SK-N-SH (cell line): ENCODE measurements at places on chromosomes 3 and 15. TPM values are rescaled to one million over a fixed set of nuclear protein-coding genes. Genes with fewer than 3 reads are reported as not detected.

DNA sequence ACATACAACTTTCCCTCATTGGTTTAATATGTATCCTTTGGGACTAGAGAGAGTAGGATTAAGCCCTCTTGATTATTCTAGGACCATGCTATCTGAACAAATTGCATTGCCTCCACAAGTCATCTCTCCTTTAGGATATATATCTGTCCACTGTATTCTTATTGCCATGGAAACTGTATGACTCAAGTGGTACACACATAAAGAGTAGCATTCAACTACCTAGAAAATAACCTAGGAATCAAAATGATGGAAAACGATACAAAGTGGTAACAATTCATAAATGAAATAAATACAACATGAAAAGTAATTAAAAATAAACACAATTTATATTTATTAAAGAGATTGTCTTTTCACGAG lies 212.1 kb upstream of the P2RY1 start:
- no peaks in the 10 kb centered on the region for H3K27me3 ChIP-seq
- no peaks in the 10 kb centered on the region; the same call in 1 of the 2 replicates for H3K4me1 ChIP-seq
- no peak overlapping the region for H3K4me3 ChIP-seq
- H3K27ac ChIP-seq, result no peak overlapping the region
- H3K36me3 ChIP-seq, result no peaks in the 10 kb centered on the region

DNA sequence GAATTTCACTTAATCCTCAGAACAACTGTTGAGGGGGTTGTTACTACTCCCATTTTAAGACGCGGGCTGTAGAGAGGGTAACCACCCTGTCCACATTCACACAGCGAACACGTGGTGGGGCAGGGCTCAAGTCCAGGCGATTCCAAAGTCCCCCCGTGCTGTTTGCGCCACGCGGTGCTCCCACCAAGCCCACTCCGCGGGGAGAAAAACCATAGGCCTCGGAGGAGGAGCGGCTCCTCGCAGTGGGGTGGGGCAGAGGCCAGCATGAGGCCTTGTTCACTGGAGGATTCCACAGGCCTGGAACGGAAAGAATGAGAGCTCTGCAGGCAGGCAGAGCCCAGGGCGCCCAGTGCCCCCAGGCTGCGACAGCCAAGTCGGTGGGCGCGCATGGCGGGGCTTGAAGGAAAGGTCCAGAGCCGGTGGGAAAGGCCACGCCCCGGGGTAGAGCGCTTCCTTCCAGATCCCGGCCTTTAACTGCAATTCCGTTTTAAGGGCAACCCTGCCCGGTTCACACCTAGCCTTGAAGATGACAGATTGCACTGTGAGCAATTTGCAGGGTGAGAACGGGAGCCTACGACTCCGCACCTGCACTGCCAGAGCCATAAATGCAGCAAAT lies 161.8 kb upstream of the TBL1XR1 start:
- H3K4me1 ChIP-seq, result peaks cover 40% of the 10 kb centered on the region
- H3K27ac ChIP-seq, result peak overlapping the region; percentile 85
- H3K36me3 ChIP-seq, result no peaks in the 10 kb centered on the region

GRCh38 chr15:54722342-54722986 lies 474.3 kb downstream of the RSL24D1 start:
- DNase-seq, result no peak
- H3K36me3 ChIP-seq, result no peaks in the 10 kb centered on the region
- no peak overlapping the region for H3K4me3 ChIP-seq

- no peaks in the 10 kb centered on the region for H3K27me3 ChIP-seq
- H3K4me3 ChIP-seq, result no peak overlapping the region
- no peak overlapping the region for H3K27ac ChIP-seq
These were observed 127.6 kb downstream of the DUT start for GRCh38 chr15:48458876-48459275.

Gene ATOSA
- 7.4 and 10.9 TPM in 2 replicates for polyA plus RNA-seq

Gene ACP3
- polyA plus RNA-seq, result 0.19 and 0.30 TPM in 2 replicates

Gene SAMD7
- not detected in 2 replicates for polyA plus RNA-seq

GRCh38 chr3:53817809-53818208 lies 28.4 kb downstream of the CHDH start:
- no peaks in the 10 kb centered on the region for H3K4me1 ChIP-seq
- H3K27ac ChIP-seq, result no peak overlapping the region
- DNase-seq, result no peak
- H3K27me3 ChIP-seq, result no peaks in the 10 kb centered on the region
- no peaks in the 10 kb centered on the region for H3K36me3 ChIP-seq

DNA sequence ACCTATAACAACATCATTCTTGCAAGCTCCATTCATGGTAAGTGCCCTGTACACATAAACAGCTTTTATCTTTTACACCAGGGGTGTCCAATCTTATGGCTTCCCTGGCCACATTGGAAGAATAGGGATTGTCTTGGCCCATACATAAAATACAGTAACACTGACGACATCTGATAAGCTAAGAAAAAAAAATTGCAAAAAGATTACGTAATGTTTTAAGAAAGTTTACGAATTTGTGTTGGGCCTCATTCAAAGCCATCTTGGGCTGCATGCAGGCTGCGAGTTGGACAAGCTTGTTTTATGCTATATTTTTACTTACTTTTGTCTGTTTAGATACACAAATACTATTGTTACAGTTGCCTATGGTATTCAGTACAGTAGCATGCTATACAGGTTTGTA lies 31.6 kb downstream of the ZNF654 start:
- H3K27ac ChIP-seq, result no peak overlapping the region
- H3K4me1 ChIP-seq, result no peaks in the 10 kb centered on the region; the same call in 1 of the 2 replicates
- H3K36me3 ChIP-seq, result peaks cover 21% of the 10 kb centered on the region

- H3K4me3 ChIP-seq, result no peak overlapping the region
- H3K27ac ChIP-seq, result no peak overlapping the region
- no peaks in the 10 kb centered on the region for H3K4me1 ChIP-seq
- H3K27me3 ChIP-seq, result no peaks in the 10 kb centered on the region
- DNase-seq, result no peak
These were observed 357.6 kb upstream of the CFAP20DC start for GRCh38 chr3:59407425-59407824.

DNA sequence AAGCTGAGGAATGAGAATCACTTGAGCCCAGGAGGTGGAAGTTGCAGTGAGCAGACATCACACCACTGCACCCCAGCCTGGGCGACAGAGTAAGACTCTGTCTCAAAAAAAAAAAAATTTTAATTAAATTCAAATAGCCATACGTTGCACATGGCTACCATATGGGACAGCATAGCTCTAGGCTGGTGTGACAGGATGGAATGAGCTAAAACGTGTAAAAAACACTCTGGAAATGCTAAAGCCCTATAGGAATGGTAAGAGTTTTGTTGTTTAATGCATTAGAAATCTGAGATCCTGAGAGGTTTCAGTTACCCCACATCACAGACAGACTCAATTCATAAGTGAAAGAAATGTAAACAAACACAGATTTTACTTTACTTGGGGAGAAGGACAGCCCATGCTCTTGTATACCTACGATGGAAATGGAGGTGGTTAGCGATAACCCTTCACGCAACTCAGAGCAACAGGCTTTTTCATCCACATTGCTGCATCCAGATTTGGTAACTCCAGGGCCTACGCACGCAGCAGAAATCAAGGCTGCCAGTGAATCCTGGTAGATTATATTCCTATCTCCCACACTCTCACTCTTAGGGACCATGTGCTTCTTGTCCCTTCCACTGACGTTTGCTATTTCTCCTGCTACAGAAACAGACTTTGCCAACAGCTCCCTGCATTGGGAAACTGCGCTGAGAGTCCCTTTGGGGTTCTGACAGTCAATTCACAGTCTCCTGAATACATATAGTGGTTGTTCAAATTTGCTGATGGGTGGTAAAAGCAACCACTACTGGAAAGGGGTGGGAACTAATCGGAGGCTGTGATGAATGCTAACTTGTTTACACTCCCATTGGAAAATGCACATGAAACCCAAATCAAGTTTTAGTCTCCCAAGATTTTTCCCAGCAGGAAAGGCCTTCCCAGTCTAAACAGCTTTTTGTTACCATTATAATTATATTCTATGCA lies 3.1 kb downstream of the SH3BP5 start:
- H3K4me3 ChIP-seq, result no peak overlapping the region
- no peaks in the 10 kb centered on the region; the same call in 1 of the 2 replicates for H3K36me3 ChIP-seq
- H3K27me3 ChIP-seq, result no peaks in the 10 kb centered on the region
- DNase-seq, result peak; percentile 30

DNA sequence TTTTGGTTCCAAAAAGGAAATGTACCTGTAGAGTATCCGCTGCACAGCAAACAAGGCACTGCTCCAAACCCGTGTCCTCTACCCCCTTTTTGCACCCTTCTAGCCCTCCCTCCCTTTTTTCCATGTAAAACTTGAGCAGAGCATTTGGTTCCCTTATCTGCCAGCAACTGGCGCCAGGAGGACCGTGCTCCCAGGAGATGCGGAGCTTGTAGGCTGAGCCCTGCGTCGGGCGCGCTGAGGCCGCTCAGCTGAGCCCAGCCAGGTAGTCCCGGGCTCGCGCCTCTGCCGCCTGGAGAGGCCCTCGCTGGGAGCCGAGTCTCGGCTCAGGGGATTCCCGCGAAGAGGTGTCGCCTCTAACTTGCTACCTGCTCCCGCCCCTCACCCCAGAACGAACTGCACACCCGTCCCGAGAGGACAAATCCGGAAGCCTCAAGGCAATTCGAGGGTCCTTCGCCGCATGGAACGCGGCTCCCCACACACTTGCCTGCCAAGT lies 575 bp downstream of the TRPM7 start:
- H3K27ac ChIP-seq, result peak overlapping the region; percentile 92
- peak overlapping the region; percentile 90 for H3K4me3 ChIP-seq
- H3K36me3 ChIP-seq, result peaks cover 13% of the 10 kb centered on the region
- peak; percentile 70 for DNase-seq
- peaks cover 6% of the 10 kb centered on the region; the same call in 1 of the 2 replicates for H3K4me1 ChIP-seq

Gene UBAP1L
- polyA plus RNA-seq, result 1.8 and 1.9 TPM in 2 replicates

Gene LRRC31
- not detected in 2 replicates for polyA plus RNA-seq

Gene KBTBD8
- polyA plus RNA-seq, result 0.36 and 0.55 TPM in 2 replicates

Gene OIP5
- 7.2 and 8.4 TPM in 2 replicates for polyA plus RNA-seq

Gene SEMA3G
- polyA plus RNA-seq, result 0.10 and 0.13 TPM in 2 replicates

DNA sequence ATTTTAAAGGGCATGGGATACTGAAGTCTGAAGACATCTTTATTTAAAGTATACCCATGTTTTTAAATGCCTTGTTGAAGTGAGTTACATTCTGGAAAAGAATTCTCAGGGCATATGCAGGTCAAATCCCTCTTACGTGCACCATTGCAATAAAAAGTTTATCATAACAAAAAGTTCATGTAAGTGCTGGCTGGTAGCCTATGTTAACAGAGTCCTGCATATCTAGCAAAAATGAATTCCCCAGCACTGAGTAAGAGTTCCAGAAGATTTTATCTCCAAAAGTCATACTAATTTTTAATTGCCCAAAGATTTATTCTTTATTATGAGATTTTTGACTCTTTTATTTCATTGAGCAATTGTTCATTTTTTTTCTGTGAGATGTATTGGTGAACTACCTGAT lies 104.7 kb upstream of the ROBO1 start:
- no peaks in the 10 kb centered on the region for H3K4me1 ChIP-seq
- no peak overlapping the region for H3K4me3 ChIP-seq
- H3K27ac ChIP-seq, result no peak overlapping the region

Gene ASB14
- not detected in 2 replicates for polyA plus RNA-seq

Gene ADAMTS7
- polyA plus RNA-seq, result 12.7 and 17.9 TPM in 2 replicates

DNA sequence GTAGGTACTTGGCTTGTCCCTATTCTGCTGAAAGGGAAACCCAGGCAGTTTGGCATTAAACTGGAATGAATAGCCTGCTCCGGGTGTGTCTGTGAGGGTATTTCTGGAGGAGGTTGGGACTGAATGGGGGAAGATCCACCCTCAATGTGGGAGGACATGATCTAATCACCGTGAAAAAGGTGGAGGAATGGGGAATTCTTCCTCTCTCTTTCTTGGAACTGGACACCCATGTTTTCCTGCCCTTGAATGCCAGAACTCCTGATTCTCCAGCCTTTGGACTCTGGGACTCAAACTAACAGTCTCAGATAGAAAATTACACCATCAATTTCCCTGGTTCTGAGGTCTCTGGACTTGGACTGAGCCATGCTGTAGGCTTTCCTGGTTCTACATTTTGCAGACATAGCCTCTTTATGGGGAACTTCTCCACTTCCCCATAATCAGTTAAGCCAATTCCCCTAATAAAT lies 391.7 kb downstream of the EDEM1 start:
- H3K27me3 ChIP-seq, result no peaks in the 10 kb centered on the region
- DNase-seq, result no peak
- H3K4me1 ChIP-seq, result no peaks in the 10 kb centered on the region
- H3K36me3 ChIP-seq, result no peaks in the 10 kb centered on the region
- no peak overlapping the region for H3K4me3 ChIP-seq

- no peak for DNase-seq
- H3K36me3 ChIP-seq, result no peaks in the 10 kb centered on the region
- H3K27me3 ChIP-seq, result no peaks in the 10 kb centered on the region
- H3K4me3 ChIP-seq, result no peak overlapping the region
These were observed 176.2 kb downstream of the PEX5L start for GRCh38 chr3:179860275-179861107.

DNA sequence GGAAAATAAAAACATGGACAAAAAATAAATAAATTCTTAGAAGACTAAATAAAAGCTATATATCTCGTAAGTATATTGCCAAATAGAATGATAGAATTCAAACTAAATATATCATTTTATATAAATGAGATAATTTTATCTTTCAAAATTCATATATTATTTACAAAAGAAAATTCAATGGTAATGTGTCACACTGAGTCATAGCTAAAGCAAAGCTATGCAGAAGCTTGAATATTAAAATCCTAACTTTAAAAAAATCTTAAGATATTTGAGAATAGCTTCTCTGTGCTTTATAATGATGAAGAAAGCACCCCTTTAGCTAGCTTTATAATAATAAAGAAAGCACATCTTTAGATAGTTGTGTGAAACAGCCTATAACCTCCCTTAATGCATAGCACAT lies 1010.8 kb downstream of the OTOL1 start:
- H3K27me3 ChIP-seq, result no peaks in the 10 kb centered on the region
- H3K36me3 ChIP-seq, result no peaks in the 10 kb centered on the region
- no peaks in the 10 kb centered on the region for H3K4me1 ChIP-seq
- no peak for DNase-seq
- H3K27ac ChIP-seq, result no peak overlapping the region

GRCh38 chr15:65323071-65323511 lies 18.6 kb downstream of the RNU5B-1 start:
- H3K27ac ChIP-seq, result no peak overlapping the region
- H3K4me1 ChIP-seq, result no peaks in the 10 kb centered on the region
- H3K36me3 ChIP-seq, result no peaks in the 10 kb centered on the region
- DNase-seq, result peak; percentile 94

- H3K4me1 ChIP-seq, result peaks cover 14% of the 10 kb centered on the region; the same call in 1 of the 2 replicates
- no peaks in the 10 kb centered on the region for H3K36me3 ChIP-seq
- DNase-seq, result no peak
- no peaks in the 10 kb centered on the region for H3K27me3 ChIP-seq
These were observed 104.9 kb downstream of the TPRG1 start for GRCh38 chr3:189276444-189277219.

DNA sequence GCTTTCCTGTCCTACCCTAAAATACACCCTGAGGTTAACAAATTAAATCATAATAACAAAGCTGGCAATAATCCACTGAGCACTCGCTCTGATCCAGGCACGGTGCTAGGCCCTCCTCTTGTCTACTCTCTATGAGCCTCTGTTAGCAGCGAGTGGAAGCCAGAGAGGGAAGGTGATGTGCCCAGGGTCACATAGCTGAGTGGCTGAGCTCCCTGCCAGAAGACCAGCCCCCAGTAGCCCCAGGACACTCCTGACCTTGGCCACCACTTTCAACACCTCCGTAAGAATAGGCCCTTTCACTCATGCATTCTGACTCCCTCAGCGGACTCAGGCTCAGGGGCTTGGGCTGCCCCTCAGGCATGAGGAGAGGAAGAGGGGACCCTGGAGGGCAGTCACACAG lies 9.5 kb upstream of the PRKCD start:
- no peak for DNase-seq
- H3K4me3 ChIP-seq, result no peak overlapping the region
- no peaks in the 10 kb centered on the region for H3K36me3 ChIP-seq
- H3K27me3 ChIP-seq, result no peaks in the 10 kb centered on the region
- H3K4me1 ChIP-seq, result peaks cover 5% of the 10 kb centered on the region; the same call in 1 of the 2 replicates

GRCh38 chr15:57550640-57551039 lies 41.1 kb upstream of the MYZAP start:
- H3K36me3 ChIP-seq, result no peaks in the 10 kb centered on the region
- H3K27ac ChIP-seq, result no peak overlapping the region; the same call in 1 of the 2 replicates
- H3K27me3 ChIP-seq, result no peaks in the 10 kb centered on the region
- H3K4me1 ChIP-seq, result peaks cover 25% of the 10 kb centered on the region; the same call in 1 of the 2 replicates
- no peak overlapping the region for H3K4me3 ChIP-seq

Gene SYNPR
- polyA plus RNA-seq, result not detected in 2 replicates
